Stimulated activated CD4-positive, alpha-beta T cell treated with anti-CD3 and anti-CD28 coated beads, TNF-alpha, amount 100 ng/mL, for 48 hours (primary cell): ENCODE measurements at places on chromosomes 2 and 18.

DNA sequence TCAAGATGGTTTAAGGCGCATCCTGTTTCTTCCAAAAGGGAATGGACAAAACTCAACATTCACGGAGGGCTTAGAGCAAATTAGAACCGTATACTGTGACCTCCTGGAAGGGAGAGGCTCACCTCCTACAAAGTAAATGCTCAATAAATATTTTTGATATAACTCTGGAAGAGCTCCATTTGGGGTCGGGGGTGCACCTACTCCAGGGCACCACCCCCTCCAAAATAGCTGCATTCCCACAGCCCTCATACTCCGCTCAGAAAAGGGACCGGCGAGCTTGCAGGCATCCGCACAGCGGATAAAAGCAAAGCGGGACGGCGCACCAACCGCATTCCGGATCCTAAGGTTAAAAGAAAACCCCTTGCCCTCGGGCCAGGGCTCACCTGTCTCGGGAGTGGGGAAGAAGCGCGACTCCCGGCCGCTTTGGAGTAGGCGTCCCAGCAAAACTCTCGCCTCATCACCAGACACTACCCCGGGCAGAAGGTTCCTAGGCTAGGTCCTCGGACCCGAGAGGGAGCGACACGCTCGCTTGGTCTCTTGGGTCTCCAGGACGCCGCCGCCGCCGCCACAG lies 378 bp downstream of the WDPCP start:
- no peak for DNase-seq

DNA sequence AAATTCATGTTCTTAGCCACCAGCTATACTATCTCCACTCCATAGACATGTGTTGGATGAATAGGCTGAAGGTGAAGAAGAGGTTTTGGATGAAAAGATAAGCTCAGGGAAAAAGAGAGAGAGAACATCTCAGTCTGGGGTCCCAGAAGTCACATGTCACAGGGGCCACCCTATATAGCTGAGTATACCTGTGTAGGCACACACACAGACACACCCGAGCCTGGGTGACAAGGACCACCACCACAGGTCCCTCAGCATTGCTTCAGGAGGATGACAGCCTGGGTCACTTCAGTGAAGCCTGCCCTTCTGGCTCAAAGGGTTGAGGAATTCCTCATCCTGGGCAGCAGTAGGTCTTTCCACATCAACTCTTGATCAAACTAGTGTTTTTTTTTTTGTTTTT lies 56.2 kb downstream of the POLR1A start:
- no peak for DNase-seq

GRCh38 chr2:241199286-241199685 lies 10.8 kb downstream of the ANO7 start:
- no peak for DNase-seq

DNA sequence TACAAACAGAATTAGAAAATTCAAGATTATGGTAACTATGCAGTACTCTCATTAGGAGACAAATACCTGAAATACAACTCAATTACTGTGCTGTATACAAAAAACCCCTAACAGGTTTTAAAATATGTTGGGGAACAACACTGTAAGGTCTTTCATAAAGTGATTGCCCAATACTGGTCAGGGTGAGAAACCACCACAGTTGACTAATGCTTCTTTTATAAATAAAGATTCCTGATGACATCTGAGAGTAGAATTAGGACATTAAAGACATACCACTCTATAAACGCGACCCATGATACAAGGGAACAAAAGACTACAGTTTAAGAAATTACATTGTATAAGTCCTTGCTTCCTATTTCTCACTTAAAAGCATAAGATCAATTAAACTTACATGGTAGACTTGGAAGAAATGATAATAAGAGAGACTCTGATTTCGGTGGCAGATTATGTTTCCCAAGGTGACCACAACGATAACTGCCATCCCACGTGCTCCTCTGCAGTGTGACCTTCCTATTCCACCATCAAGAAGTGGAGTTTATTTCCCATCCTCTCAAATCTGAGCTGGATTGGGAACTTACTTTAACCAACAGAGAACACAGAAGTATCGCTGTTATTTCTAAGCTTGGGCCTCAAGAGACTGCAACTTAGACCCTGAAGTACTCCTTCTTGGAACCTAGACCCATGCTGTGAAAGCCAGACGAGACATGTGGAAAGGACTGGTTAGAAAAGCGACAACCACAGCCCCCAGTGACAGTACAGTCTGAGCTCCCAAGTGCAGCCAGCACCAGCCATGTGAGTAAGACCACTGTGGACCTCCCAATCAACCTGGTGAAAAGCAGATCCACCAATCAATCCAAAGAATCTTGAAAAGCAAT lies 52.3 kb downstream of the ZNF521 start:
- no peak for DNase-seq

GRCh38 chr2:113227290-113227689 lies 51.4 kb downstream of the PAX8 start:
- DNase-seq = no peak

- DNase-seq = no peak
Measured at GRCh38 chr18:23756590-23757436, 67.6 kb downstream of the LAMA3 start.

DNA sequence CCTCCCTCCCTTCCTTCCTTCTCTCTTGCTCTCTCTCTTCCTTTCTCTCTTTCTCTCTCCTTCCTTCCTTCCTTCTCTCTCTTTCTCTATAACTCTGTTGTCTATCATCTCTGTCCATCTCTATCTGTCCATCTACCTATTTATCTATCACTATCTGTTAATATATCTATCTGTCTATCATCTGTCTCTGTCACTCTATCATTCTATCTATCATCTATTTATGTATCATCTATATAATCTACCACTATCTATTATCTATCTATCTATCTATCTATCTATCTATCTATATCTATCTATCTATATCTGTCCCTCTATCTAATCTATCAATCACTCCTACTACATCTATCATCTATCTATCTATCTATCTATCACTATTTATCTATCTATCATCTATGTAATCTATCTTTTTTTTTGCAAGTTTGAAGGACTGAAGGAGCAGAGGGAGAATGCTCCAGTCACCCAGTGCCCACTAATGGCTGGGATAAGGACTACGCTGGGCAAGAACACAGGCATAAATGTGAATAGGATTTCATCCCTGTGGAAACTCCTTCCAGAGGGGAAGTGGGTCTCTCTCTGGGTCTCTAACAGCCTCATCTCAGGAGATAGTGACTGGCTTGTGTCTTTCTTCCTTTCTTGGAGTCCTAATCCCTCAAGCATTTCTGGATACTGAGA lies 427.0 kb downstream of the LPIN1 start:
- no peak for DNase-seq

DNA sequence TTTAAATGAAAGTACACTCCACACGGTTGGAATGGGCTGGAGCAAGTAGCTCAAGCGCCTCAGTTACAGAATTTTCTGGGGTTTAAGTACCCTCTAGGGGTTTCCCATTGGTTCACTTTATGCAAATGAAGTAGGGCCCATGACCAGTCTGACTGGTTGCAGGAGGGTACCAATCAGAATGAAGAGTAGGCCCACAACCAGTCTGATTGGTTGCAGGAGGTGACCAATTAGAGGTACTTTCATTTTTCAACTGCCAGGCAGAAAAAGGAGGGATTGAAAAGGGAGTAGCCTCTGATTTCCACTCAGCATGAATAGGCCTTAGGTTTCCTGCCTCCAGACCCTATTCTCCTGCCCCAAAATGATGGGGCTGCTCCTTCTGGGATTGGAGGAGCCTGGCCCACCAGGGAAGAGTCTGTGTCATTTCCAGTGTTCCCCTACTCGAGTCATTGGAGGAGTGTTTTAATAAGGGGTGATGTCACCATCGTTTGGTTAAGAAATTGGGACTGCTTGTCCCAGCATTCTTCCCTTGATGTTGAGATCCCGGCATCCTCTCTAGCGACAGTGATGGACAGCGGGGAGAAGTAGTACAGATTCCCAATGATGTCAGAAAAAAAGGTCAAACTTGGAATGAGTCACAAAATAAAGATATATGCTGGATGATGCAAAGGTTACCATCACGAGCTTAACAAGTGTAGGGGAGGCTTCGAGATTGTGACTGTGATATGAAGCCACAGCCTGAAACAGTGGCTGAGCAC lies 210.4 kb downstream of the SH3BP4 start:
- no peak for DNase-seq

DNA sequence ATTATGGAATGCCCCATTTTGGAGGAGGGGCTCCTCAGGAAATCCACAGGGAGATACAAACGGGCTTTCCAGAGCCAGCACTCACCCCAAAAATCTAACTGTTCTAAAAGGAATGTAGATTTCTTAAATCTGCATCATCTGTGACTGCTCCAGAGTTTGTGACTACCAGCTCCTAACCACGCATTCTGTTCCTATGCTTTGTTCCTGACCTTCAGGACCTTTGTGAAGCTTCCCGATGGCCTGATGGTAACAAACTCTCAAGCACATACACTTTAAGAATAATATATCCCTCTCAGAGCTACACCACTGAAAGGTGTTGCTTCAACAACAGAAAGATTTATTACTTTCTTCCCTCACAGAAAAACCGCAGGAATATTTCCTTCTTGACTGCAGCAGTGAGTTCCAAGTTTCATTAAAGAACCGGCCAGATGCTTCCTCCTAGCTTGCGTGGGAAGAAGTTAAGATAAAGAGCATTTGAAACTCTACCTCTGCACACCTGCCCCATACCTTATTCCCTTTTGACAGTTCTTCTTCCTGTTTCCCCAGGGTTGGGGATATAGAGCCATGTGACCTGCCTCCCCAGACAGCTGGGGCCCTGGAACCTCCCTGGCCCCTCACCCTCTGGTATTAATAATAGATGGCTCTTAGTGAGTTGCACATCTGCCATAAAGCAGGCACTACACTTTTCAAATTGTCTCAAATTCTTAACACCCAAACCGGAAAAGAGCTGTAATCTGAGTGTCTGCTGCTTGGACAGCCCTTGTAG lies 40.2 kb upstream of the EML4 start:
- no peak for DNase-seq

- DNase-seq = no peak
Measured at GRCh38 chr2:96769814-96770213, 9.1 kb downstream of the CNNM4 start.

DNA sequence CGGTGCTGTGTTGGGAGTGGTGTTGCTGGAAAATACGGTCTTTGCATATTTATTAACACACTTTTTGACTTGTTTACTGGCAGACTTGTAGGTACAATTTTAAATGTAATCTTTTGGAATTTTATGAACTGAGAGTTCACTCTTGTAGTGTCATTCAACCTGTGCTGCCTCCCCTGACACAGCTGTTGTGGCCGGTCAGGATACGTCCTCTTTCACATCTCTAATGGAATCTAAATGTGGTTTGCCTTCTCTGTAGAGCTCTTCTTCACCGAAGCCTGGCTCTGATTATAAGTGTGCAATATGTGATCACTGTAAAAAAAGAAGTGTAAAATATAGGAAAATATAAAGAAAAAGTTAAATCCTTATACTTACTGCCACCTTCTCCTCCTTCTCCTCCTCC lies 94.7 kb downstream of the MAP4K4 start:
- no peak for DNase-seq

DNA sequence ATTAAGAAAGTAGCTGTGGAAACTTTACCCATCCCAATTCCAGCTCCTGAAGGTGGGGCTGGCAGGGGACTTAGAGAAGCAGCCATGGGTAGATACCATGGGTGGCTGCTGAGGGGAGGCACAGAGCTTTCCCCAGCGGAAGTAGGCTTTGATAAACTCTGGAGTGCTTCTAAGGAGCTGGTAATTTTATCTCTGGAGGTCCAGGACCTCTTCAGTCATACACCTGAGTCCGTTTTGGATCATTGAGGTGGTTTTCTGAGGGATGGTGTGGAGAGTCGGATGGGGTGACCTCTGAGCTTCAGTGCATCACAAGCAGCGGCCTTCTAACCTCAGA lies 36.7 kb upstream of the BMP10 start:
- no peak for DNase-seq

- DNase-seq = no peak
Measured at GRCh38 chr2:240632306-240632721, 7.0 kb downstream of the GPR35 start.

DNA sequence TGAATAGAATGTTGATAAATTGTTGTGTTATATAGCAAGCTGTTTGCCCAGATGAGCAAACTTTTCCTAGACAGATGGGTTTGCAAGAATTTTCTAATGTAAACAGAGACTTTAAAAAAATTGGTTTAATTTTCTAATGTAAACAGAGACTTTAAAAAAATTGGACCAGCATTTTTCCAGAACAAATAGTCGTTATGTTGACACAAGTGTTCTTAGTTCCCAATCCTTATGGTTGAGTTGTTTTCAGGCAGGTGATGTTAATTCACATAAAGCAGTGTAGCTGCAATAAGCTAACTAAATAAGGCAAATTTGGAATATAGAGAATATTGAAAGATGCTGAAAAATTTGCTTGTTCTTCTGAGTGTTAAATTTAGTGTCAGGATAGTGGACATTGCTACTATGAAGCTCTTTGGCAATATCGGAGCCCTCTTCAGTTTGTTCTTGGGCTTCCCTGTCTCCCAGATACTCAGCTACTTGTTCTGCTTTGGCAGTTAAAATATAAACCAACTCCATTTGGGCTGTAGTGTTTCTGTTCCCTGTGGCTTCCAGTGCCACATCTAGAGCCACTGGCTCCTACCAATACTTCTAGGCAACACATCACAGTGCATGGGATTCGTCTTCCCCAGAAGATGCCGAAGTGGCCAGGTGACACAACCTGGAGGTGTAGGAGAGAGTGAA lies 105.7 kb downstream of the DYNAP start:
- DNase-seq = no peak

DNA sequence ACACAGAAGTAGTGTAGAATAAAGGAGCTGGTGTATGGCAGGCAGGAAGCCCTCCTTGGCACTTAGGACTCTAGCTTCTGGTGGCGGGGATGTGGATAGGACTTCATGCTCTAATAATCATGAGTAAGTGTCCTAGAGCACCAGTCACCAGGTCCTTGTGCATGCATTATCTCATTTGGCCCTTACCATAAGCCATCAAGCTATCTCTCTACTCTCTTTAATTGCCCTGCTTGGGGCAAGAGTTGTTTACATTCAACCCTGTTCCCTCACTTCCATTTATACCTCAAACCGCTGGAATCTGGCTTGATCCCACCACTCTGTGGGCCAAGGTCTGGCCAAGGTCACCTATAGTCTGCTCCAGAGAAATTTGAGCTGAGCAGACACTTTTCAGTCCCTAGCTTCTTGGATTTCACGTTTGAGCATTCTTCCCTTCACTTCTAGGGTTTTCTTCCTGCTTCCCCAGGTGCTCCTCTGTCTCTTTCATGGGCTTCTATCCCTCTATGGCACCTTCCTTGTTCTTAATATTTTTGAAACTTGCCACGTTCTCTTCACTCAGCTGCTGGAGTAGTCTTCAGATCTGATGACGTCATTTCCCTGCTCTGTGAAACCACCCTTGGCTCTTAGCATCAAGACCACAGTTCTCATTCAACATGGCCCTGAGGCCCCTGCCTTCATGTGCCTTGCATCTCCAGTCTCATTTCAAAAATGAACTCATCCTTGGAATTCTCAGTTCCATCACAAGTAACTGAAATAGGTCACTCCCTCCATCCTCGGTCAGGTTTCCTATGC lies 94.9 kb upstream of the GATA6 start:
- no peak for DNase-seq

- no peak for DNase-seq
Measured at GRCh38 chr18:23900994-23901393, 113.6 kb upstream of the TTC39C start.
